ENCODE measurements at places on chromosomes 1 and 21.

GRCh38 chr1:206933333-206933945 lies 11.7 kb upstream of the FCMR start:
- DNase-seq = peak; percentile 56

DNA sequence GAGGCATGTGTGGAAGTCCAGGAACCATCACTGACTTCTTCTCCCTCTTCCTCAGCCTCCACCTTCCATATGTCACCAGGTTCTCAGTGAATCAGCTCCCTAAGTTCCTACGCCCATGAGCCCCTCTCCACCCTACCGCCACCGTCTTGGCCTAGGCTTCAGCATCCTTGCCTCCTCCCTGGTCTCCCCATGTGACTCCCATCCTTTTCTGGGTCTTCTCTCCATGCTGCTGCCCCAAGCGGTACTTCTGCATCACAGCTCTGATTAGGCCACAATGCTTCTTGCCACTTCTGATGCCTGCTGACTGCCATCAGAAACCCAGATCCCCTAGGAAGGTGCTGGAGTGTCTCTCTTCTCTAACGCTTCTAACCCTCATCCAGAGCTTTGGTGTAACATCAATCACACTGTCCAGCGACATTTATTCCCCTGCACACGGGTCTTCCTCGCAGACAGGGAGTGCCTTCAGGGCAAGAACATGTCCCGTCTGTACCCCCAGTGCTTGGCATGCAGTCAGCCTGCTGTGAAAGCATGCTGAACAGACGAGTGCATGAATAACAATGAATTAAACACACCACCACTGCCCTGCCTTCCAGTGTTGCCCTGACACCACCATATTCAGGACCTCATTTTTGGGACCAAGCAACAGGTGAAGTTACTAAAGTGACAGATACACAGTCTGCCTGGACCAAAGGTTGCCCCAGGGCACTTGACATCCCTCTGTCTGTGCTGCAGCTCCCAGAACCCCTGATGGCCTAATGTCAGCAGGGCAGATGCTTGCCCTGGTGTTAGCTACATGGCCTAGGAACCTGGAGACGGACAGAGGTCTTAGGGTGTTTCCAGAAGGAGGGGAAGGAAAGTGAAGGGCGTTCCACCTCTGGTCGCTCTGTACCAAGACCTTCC lies 158.7 kb upstream of the EDN2 start:
- DNase-seq = no peak

- DNase-seq = no peak
Observed at GRCh38 chr1:206062464-206062863, 9.5 kb downstream of the RHEX start.

- no peak for DNase-seq
Observed at GRCh38 chr1:181175356-181175910, 86.9 kb downstream of the IER5 start.

- DNase-seq = no peak
Observed at GRCh38 chr21:14096172-14096571, 114.6 kb downstream of the LIPI start.

GRCh38 chr1:119310301-119310700 lies 58.3 kb upstream of the HAO2 start:
- no peak for DNase-seq

GRCh38 chr1:181038399-181038873 lies 4.7 kb downstream of the MR1 start:
- peak; percentile 76 for DNase-seq

- DNase-seq = no peak
Observed at GRCh38 chr1:31623365-31623764, 5.9 kb downstream of the HCRTR1 start.

- DNase-seq = no peak
Observed at GRCh38 chr1:181936269-181936668, 125.2 kb downstream of the ZNF648 start.

DNA sequence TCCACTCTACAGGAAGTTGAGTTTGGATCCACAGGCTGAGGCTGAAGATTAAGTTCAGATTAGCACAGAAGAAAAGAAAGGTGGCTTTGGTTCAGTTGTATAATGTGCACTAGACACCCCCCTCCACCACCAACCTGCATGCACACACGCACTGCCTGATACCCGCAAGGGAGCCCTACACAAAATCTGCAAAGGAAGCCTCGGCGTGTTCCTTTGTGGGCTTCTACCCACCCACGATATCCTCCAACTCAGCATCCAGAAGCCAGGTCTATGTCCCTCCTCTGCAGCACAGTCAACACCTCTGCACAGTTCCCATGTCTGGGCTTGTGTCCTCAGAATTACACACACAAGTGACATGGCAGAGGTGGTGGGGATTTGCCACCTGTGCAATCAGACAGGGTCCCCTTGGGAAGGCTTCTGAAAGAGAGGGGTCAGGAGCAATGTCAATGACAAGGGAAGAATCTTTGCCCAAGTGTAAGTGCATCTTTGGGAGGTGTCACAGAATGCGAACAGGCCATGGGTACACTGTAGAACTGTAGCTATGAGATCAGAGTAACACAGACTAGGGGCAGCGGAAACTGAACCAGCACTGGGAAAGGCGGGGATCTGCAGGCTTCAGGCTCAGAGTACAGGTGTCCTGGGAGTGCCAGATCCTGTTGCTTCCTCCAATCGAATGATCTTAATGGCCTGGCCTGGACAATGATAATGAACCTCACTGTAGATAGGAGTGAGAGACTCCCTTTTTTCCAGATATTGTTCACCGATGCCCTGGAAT lies 148.6 kb upstream of the ETV3 start:
- no peak for DNase-seq

DNA sequence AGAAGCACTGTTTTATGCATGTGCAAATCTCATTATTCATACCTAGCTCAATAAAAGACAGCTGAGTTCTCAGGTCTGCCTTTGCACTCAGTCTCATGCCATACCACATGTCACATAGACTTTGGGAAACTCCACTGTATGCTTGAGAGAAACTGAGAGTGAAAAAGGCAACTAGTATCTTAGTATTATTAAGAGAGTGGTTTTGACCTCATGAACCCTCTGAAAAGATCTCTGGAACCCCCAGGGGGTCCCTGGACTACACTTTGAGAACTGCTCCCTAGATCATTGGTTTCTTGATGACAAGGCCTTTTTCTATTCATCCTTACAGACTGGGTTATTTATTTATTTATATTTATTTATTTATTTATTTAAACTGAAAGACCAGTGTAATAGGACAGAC lies 3.7 kb upstream of the RHEX start:
- DNase-seq = no peak

- DNase-seq = no peak
Observed at GRCh38 chr1:195462646-195463045, 1145.6 kb downstream of the KCNT2 start.

DNA sequence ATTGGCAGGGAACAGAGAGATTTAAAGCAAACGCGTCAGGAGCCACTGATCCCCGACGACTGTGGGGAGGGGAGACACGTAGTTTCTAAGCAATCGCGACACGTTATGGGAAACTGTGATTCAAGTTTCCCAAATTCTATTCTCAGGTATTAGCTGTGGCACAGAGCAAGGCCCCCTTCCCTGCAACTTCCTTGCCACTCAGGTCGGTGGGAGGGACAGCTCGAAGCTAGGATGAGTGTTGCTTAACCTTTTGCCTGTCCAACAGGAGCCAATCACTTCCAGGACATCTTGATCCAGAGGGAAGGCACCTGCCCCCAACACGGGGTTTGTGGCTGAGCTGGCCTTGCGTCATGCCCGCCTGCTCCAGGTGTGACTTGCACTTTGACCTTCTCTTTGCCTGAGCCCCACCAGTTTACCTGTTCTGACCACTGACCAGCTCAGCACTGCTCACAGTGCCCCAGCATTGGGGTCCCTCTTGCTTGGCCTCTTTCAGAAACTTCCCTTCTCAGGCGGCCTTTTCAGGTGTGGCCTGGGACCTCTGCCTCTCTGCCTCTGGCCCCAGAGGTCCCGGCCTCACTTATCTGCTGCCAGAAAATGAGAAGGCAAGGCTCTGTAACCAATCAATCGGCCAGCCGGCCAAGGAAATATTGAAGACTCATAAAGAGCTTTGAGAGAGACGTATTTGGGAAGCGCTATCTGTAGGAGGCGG lies 24.6 kb downstream of the TEX35 start:
- DNase-seq = no peak

GRCh38 chr1:68213843-68214242 lies 18.5 kb downstream of the WLS start:
- no peak for DNase-seq

DNA sequence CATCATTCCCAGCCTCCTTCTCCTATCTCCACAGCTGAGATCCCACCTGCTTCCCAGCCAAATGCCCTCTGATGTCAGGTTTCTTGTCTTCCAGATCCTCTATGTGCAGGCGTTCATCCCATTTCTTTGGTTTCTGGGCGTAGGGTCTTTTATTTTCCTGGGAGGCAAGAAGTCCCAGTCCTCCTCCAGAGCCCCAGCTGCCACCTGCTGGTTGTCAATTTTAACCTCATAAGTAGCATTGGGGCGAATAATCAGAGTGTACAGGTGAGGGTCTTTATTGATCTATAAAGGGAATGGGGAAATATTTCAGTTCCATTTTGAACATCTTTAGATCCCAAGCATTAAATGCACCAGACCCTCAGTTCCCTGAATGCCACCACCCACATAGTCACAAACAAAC lies 47.2 kb upstream of the EPS15 start:
- no peak for DNase-seq

GRCh38 chr1:185670187-185670627 lies 64.0 kb upstream of the HMCN1 start:
- no peak for DNase-seq

GRCh38 chr1:182995894-182996293 lies 27.3 kb upstream of the LAMC1 start:
- DNase-seq = no peak

GRCh38 chr1:173823781-173824314 lies 625 bp upstream of the DARS2 start:
- DNase-seq = no peak

DNA sequence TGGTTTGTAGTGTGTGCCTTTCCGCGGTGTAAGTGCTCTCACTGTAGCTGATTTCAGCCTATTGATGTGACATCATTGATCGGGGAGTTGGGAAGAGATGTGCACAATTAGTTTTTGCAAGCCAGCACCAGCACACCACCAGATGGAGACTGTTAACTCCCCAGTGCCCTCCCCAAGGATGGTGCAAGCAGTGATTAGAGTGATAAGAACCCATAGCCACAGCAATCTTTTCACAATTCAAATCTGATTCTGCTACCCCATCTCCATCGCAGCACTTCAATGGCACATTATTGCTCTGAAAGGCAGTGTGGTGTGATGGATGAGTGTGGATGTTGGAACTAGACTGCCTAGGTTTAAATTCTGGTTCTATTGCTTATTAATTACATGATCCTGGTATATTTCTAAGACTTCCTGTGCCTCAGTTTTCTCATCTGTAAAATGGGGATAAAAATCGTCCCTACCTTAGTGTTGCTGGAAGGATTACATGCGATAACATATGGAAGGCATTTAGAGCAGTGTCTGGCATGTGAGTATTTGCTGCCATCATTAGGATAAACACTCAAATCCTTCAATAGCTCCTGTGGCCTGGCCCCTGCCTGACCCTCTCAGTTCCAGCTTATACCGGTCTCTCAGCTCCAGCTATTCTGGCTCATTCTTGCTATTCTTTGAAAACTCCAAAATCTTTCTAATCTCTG lies 6.7 kb downstream of the CSF3R start:
- DNase-seq = no peak

- DNase-seq = no peak
Observed at GRCh38 chr21:42154237-42155044, 64.5 kb upstream of the ABCG1 start.

- DNase-seq = no peak
Observed at GRCh38 chr1:59041646-59042277, 255.1 kb upstream of the FGGY start.

DNA sequence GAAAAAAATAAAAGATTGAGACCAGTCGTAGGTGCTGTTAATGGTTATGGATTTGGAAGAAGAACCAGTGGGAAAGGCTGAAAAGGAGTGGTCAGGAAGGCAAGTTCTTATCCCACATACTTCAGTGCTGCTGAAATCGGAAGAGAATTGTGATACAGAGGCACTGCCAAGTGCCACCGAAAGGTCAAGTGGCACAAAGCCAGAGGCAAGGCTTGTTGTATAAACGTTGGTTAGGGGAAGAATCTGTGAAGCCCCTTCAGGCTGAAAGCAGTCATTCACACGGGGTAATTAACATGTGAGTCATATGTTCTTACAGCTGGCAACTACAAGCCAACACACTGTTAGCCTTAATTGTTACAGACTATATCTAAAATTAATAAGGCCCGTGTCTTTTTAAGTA lies 48.8 kb downstream of the ZBTB40 start:
- DNase-seq = no peak

GRCh38 chr21:35738347-35738961 lies 321.9 kb downstream of the SETD4 start:
- DNase-seq = no peak

DNA sequence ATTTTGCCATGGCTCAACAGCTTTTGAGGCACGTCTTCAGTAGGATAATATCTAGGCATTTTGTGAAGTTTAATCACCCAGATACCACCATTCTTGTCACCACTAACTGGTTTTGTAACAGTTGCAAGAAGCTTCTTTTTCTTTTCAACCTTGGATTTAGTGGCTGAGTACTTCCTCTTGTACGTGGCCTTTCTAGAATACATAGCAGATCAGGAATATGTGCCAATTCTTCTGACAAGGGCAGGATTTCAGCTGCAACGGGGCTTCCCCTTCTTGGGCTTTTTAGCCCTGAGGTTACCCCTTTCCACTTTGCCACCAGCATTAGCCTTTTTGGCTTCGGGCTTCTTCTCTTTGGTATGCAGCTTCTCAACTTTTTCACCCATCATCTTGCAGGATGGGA lies 79.3 kb upstream of the WARS2 start:
- DNase-seq = no peak

- DNase-seq = no peak
Observed at GRCh38 chr21:36727866-36728265, 29.0 kb downstream of the SIM2 start.

GRCh38 chr1:19582318-19582717 lies 61.8 kb upstream of the NBL1 start:
- DNase-seq = no peak

DNA sequence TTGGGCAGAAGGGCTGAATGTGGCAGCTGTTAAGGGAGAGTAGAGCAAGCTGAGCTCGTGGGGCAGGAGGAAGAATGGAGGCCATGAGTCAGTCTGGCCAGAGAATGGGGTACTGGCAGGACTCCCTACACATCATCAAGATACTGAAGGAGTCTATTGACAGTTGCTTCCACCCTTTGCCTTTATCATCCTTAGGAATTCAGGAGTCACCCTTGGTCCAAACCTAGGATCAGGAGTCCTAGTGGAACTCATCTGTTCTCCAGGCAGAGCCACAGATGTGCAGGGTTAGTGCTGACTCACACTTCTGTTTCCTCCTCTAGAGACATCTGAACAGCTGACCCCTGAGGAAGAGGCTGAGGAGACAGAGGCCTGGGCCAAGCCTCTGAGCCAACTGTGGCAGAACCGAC lies 18.7 kb upstream of the ST3GAL3 start:
- no peak for DNase-seq

GRCh38 chr21:42309753-42310213 lies 5.4 kb downstream of the TFF3 start:
- peak; percentile 57 for DNase-seq

Measured in 8988T (cell line).